ENCODE measurements at places on chromosomes 3 and 15. TPM values are rescaled to one million over a fixed set of nuclear protein-coding genes. Genes with fewer than 3 reads are reported as not detected.

SERPINI1 gene
- 0.78 TPM for total RNA-seq

DAZL gene
- not detected for total RNA-seq

GOLGA8N gene
- total RNA-seq: 3.9 TPM

LRTM1 gene
- not detected for total RNA-seq

SLC12A8 gene
- 0.20 TPM for total RNA-seq

ZDHHC3 gene
- 59.2 TPM for total RNA-seq

SUCLG2 gene
- total RNA-seq: 49.9 TPM

DNA sequence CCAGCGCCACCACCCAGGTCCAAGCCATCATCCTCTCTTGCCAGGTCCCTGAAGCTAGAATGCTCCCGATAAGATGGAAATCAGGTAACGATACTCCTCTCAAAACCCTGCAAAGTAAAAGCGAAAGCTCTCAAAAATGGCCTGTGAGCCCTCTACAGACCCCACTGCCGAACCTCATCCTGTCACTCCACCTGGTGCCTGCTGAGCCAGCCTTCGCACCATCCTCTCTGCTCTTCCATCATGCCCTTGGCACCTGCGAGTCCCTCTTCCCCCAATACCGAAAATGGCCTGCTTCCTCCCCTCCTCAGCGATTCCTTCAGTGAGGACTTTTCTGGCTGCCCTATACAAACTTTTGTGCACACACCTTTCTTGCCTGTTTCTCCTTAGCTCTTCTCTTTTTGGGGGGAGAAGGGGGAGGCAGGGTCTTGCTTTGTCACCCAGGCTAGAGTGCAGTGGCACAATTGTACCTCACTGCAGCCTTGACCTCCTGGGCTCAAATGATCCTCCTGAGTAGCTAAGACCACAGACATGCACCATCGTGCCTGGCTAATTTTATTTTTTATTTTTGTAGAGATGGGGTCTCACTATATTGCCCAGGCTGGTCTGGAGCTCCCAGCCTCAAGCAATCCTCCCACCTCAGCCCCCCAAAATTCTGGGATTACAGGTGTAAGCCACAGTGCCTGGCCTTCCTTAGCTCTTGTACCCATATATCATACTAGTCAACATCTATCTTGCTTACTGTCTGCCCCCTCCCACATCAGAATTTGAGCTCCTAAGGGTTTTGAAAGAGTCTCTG lies 3.0 kb downstream of the IDH2 start:
- DNase-seq: no peak

DNA sequence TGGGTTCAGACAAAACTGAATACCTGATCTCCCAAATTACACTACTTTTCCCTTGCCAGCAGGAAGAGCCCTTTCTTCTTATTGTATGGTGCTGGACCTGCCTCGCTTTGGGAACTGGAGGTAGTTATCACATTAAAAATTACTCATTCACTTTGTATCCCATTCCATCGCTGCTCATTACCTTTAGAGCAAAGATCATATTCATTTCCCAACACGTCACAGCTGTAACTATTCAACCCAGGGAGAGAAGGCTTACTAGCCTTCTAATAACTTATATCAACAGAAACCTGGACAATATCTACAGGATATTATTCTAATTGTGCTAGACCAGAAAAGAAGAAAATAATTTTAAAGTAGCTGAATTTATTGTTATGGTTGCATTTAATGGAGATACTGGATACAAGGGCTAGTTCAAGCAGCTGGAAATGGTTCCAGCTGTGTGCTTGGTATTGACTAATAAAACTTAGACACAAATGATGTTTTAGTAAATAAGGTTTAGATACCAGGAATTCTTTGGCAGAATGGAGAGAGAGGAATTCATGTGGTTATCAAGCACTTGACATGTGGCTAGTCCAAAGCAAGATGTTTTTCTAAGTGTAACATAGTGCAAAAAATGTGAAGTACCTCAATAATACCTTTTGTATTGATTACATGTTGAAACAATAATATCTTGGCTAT lies 656.3 kb downstream of the ROBO1 start:
- DNase-seq: no peak

DNA sequence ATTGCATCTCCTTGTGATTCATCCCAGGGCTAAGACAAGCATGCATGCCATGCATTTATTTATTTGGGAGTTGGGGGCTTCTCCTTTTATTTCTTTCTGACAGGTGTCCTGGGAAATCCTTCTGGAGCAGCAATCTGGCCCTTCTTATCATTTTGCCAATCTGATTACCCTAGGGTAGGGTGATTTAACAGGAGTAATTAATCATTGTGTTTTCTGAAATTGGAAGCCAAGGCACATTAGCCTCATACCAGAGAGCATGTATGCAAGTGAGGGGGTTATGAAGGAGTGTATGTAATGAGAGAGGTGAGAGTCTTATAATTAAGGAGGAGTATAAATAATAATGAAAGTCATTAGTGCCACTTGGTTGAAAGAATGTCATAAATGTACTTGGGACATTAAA lies 37.4 kb upstream of the ARPP21 start:
- no peak for DNase-seq

- DNase-seq: no peak
Measured at GRCh38 chr3:19934098-19934566, at the start of gene EFHB. TSS of gene EFHB (minus strand) at chr3:19934217. CDS start at chr3:19934018, 199 bp downstream.

DNA sequence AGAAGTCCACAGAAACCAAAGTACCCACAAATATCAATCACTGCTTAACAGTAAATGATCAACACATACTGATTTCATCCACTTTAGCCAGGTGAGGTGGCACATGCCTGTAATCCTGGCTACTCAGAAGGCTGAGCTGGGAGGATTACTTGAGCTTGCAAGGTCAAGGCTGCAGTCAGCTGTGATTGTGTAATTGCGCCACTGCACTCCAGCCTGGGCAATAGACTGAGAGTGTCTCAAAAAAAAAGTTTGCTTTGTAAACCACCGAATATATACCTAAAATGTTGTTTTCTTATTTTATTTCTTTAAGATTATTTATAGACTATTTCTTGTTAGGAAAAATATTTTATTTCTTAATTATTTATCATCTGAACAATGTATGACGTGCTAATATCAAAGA lies 8.7 kb upstream of the ATP13A4 start:
- no peak for DNase-seq

- DNase-seq: no peak
Measured at GRCh38 chr15:69597061-69597592, 144.5 kb downstream of the RPLP1 start.

GRCh38 chr3:76035117-76035516 lies 249.8 kb upstream of the ZNF717 start:
- no peak for DNase-seq

- DNase-seq: no peak
Measured at GRCh38 chr3:29463304-29463703, 182.4 kb downstream of the RBMS3 start.

DNA sequence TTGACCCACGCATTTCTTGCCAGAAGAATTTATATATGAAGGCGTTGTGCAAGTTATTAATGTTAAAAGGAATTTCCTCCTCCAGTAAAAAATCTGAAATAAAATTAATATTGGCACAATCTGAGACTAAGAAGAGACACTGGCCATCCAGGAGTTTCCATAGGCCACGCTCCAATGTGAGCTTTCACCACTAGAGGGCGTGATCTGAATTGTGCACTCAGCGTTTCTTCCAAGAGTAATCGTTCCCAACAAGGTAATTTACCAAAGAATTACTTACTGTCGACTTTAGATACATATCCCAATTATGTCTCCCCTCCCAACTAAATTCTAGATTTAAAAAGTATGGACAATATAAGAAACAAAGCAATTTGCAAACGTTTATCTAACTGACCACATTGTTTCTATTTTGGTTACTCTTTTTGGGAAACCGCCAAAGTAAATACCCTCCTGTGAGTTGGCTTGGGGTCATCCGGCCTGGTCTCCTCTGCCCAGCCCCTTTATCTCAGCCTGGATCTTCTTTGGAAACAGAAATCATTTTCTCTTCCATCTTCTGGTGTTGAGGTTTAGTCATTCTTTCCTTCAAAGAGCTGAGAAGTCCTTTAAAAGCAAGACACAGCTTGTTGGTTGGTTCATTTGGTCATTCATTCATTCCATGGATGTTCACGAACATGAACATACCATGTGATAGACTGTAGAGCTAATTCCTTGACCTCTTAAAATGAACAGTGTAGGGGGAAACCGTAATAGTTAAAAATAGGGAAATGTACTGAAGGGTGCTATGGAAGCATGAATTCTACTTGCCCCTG lies 26.2 kb downstream of the POLR2M start:
- peak; percentile 20 for DNase-seq

DNA sequence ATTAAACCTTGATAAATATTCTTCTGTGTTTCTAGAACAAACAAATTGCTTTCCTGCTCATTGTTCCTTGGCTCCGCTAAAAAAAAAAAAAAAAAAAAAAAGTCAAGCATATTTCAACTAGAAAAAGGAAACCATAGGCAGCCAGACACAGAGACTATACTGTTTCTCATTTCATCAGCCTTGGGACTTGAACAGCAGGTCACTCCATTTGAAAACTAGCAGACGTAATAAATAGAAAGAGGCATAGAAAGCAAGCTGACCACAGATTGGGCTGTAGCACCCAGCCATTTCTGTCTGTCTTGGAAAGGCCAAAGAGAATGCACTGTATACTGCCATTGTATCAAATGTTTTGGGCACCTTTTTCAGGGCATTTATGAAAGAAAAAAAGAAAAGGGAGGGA lies 697.1 kb downstream of the NLGN1 start:
- DNase-seq: no peak

GRCh38 chr15:31799715-31800321 lies 230.5 kb upstream of the CHRNA7 start:
- no peak for DNase-seq

Measured in pulmonary artery endothelial cell (primary cell).